ENCODE measurements at places on chromosomes 4 and X. TPM values are rescaled to one million over a fixed set of nuclear protein-coding genes. Genes with fewer than 3 reads are reported as not detected.
A peak's percentile ranks its signal among the peaks of the same experiment; 100 is the strongest.

DNA sequence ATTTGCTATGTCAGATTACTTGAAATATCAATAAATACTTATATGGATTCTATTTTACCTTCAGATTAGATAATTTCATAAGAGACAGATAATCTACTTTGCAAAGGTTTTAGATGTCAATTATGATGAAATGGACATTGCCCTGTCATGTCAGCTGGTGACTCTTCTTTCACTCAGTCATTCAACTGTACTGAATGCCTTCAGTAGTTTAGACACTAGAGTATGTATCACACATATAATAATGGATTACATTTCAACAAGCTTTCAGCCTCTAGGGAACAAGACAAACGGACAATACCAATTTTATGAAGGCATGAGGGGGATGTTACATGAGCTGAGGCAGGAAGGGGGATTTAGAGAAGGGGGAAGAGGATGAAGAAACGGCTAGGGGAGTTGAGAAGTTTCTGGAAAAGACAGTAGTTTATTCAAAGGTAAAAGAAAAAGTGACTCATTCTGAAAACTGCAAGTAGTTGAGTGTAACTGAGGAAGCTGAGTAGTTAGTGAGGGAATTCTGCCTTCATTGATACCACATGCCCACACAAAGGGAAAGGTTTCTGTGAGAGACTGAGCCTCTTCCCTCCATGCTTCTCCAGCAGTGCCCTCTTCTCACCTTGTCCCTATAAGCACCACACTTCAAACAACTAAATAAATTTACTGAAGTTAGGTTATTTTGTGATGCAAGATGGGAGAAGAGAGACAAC is 25.7 kb downstream of the SLC9B2 start:
- no peak for DNase-seq

- no peak for DNase-seq
Observed at GRCh38 chr4:151887031-151887815, 126.4 kb upstream of the GATB start.

DNA sequence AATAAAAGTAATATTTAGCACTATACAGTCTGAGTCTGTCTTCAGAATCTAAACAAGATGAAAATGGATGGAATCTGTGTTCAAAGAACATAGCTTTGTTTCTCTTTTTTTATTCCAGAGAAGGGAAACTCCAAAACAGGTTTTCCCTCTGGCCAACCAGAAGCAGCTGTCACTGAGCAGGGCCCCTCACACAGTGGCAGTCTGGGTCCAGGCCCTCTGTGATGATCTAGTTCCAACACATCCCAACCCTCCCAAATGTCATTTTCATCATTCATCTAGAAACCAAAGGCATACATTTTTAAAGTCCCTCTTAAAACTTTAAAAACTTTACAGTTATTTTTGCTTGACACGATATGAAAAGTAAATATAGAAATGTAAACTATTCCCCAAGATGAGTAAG is 70.1 kb downstream of the ATP8A1 start:
- DNase-seq: no peak

DNA sequence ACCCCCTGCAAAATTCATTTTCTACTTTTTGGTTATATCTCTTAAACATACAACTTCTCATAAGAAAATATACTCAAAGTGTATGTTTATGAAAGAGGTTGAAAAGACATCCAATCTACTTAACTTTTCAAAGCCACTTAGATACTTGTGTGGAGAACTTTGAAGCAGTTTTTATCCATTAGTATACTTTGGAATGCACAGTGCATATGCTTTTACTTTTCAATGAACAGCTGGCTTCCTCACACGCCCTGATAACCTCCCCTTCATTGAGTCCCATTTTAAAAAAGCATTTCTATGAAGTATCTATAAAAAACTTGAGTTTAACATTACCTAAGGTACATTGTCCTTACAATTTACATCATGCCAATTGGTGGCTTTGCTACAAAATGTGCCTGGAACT is 73.8 kb downstream of the VEGFC start:
- no peak for DNase-seq

GRCh38 chr4:140254651-140255299 is 100.8 kb upstream of the MAML3 start:
- no peak for DNase-seq

The CLDN22 gene
- not detected for total RNA-seq

DNA sequence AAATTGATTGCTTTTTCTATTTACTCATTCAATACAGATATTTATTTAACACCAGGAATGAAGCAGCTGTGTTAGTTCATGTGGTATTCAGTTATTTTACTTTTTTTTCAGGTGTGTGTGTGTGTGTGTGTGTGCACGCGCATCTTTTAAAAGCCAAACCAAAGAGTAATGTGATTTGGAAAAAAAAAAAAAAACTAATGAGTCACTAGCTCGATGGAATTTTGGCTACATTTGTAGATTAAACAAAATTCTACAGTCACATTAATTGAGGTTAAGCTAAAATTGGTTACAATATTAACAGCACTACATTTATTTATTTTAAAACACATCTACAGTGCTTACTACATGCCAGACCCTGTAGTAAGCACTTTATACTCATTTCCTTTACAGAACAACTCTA is 66.8 kb downstream of the HHIP start:
- DNase-seq: no peak

The NPY2R gene
- not detected for total RNA-seq

DNA sequence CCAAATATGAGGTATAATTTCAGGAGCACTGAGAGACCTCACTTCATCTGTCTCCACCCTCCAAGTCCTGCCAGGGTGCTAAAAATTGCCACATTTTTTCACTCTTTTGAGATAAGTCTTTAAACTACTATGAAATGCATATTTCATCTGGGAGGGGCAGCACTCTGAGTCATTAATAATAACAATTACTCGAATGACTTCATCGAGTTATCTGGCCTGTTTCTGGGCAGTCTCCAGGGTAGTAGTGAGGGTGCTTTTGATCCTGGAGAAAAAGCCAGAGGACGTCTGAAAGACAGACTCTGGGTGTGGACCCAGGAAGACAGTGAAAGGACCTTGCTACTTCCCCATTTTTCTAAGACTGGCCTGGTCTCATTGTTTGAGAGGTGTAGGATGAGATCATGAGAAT is 42.3 kb upstream of the SRD5A3 start:
- DNase-seq: no peak

The UNC5C gene
- 0.03 TPM for total RNA-seq

GRCh38 chr4:44446191-44446590 is 2.4 kb downstream of the KCTD8 start:
- DNase-seq: no peak

The HNRNPDL gene
- 318 TPM for total RNA-seq

The MTTP gene
- total RNA-seq: not detected

- DNase-seq: no peak
Observed at GRCh38 chrX:17047224-17047623, 100.8 kb downstream of the REPS2 start.

GRCh38 chr4:174517502-174518445 is 4.5 kb downstream of the HPGD start:
- no peak for DNase-seq

DNA sequence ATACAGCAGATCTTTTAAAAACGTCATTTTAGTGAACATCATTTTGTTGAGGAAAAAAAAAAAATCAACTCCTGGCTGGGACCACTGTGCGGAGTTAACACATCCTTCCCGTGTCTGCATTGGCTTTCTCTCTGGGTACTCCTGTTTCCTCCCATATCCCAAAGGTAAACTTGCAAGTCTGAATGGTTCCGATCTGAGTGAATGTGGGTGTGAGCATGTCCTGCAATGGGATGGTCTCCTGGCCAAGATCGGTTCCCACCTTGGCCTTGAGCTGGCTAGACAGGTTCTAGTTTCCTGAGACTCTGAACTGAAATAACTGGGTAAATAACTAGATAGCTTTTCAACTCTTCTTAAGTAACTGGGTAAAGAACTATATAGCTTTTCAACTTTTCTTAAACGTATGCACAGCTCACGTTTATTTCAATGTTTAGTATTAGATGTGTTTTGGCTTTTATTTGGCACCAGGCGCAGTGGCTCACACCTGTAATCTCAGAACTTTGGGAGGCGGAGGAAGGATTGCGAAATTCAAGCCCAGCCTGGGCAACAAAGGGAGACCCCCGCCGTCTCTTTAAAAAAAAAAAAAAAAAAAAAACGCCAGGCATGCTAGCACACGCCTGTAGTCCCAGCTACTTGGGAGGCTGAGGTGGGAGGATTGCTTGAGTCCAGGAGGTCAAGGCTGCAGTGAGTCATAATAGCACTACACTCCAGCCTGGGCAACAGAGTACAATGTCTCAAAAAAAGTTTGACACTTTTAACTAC is 14.0 kb downstream of the RBMX start:
- no peak for DNase-seq

DNA sequence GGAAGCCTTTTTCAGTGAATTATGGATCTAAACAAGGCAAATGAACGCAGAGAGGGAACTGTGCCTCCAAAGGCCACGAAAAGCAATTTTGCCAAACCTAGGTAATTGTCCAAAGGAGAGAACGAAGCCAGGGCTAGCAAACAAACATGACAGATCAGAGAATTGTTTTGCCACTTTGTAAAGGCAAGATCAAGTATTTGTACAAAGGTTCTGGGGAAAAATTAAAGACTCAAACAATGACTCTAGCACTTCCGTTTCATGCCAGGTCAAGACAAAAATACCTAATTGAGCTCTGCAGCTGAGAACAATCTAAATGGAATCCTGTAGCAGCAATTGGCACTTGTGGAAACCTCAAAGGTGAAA is 8.5 kb downstream of the RBM47 start:
- no peak for DNase-seq

The USP17L15 gene
- total RNA-seq: not detected

GRCh38 chr4:156766846-156767245 is 204.8 kb downstream of the PDGFC start:
- no peak for DNase-seq

GRCh38 chrX:21225643-21226042 is 148.6 kb upstream of the CNKSR2 start:
- DNase-seq: no peak

- DNase-seq: no peak
Observed at GRCh38 chr4:48223633-48224295, 45.9 kb downstream of the TEC start.

The PRR32 gene
- total RNA-seq: not detected

The BGN gene
- 0.08 TPM for total RNA-seq

The SLC39A8 gene
- total RNA-seq: 30.1 TPM

DNA sequence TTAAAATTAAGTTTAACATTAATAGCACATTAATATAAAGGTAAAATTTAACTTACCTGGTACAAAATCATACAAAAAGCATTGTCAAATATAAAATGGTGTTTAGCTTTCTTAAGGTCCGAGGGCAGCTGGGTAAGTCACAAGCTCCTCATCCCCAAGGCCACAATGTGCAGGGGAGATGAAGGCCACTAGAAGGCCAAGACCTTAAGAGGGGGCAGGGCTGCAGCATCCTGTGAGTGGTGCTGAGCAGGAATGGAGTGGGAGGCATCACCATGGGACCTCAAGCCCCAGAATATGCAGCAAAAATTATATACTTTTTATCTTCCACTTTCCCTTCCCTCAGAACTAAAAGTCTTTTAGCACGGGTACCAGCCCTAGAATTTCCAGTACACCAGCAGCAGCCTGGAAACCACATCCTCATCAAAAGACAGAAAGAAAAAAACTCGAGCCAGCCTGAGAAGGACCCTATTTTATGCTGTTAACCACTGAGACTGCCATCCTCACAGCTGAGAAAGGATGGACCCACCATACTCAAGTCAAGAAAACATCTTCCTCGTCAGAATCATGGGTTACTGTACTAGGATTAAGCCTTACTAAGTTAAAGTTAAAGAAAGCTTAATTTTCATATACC is 13.0 kb upstream of the RHOXF2 start:
- DNase-seq: no peak

The WDR17 gene
- total RNA-seq: 0.41 TPM

DNA sequence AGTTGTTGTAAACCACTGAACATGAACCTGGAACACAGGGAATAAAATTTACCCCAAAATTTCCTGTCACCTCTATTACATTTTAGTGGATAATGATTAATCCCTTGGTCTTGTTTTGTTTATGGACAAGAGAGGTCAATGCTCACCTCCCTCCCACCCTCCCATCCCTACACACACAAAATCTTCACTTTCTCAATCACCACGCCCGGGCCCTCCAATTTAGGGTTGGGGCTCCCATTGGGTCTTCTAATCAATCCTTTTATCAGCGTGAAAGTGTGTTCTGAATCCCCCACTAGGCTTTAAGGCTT is 23.1 kb downstream of the ABCG2 start:
- no peak for DNase-seq

GRCh38 chrX:72308566-72309296 is 3.0 kb upstream of the CITED1 start:
- peak; percentile 50 for DNase-seq

Data from SJSA1 (cell line).